Skeletal muscle cell (primary cell): ENCODE measurements at places on chromosomes 4 and X.
A peak's percentile ranks its signal among the peaks of the same experiment; 100 is the strongest.

- no peak for DNase-seq
Observed at GRCh38 chrX:30275498-30275897, 28.6 kb downstream of the MAGEB1 start.

- DNase-seq: no peak
Observed at GRCh38 chr4:152936446-152937335, 568 bp downstream of the FHDC1 start.

DNA sequence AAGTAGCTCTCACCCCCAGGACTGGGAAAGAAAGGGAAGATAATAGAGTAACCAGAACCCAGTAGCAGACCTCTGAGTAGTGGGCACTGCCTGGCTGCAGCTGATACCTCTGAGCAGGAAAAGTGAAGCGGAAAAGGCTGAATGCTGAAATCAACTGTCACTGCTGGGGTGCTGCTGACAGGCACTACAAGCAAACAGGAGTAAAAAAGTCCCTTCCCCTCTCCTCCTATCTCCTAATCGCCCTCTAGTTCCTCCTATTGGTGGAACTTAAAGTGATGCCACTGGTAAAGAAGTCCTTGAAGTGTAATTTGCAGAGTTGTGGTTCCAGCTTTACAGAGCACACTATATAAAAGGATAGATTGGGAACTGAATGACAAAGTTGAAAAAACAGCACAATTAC lies 32.8 kb upstream of the GLRB start:
- no peak for DNase-seq

- no peak for DNase-seq
Observed at GRCh38 chr4:65383589-65384305, 286.5 kb downstream of the EPHA5 start.

DNA sequence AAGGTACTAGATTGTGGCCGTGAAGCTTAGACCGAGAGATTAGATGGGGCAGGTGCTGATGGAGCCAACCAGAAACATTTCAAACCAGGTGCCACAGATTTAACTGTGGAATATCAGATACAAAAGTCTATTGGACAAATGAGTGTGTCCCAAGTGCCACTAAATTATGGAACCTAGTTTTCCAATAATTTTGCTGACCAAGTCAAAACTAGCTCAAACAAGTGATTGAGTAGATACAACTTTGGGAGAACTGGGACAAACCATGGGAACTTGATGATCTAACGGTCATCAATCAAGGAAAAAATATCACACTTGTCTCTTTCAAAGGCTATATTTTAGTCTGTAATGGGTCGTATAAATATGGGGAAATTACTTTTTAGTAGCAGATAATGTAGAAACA lies 562.9 kb downstream of the KCNIP4 start:
- DNase-seq: no peak

GRCh38 chr4:136012220-136012619 lies 1520.1 kb downstream of the PCDH18 start:
- peak; percentile 42 for DNase-seq

- no peak for DNase-seq
Observed at GRCh38 chr4:102569200-102569599, 68.0 kb downstream of the NFKB1 start.

DNA sequence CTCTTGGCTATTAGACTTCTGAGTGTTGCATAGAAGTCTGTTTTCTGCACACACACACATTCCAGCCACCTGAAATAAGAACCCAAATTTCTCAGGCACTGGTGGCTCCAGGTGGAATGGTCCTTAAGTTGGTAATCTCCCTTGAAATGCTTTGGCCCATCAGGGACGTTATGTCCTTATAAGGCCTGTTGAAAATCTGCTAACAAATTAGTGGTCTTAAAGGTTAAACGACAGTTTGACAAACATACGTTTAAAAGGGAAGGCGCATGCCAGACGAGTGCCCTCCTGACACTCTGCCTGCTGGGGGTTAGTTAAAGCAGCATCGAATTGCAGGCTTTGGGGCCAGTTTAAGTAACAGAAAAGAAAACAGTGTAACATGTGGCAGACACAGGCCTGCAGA lies 125.0 kb downstream of the TBX22 start:
- no peak for DNase-seq

DNA sequence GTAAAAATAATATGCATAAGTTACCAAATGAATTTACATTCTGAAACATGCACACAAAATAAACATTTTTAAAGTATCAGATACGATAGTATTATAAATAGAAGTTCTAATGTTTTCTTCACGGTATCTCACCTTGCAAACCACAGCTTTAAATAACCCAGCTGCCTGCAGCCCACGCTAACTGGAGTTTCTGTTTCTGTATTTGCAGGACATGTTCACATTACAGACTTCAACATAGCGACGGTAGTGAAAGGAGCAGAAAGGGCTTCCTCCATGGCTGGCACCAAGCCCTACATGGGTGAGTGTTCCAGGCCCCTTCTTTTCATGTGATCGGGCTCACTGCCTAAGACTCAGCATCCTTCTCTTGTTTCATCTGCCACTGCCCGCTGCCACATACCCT lies 291.7 kb downstream of the EVC2 start:
- no peak for DNase-seq

DNA sequence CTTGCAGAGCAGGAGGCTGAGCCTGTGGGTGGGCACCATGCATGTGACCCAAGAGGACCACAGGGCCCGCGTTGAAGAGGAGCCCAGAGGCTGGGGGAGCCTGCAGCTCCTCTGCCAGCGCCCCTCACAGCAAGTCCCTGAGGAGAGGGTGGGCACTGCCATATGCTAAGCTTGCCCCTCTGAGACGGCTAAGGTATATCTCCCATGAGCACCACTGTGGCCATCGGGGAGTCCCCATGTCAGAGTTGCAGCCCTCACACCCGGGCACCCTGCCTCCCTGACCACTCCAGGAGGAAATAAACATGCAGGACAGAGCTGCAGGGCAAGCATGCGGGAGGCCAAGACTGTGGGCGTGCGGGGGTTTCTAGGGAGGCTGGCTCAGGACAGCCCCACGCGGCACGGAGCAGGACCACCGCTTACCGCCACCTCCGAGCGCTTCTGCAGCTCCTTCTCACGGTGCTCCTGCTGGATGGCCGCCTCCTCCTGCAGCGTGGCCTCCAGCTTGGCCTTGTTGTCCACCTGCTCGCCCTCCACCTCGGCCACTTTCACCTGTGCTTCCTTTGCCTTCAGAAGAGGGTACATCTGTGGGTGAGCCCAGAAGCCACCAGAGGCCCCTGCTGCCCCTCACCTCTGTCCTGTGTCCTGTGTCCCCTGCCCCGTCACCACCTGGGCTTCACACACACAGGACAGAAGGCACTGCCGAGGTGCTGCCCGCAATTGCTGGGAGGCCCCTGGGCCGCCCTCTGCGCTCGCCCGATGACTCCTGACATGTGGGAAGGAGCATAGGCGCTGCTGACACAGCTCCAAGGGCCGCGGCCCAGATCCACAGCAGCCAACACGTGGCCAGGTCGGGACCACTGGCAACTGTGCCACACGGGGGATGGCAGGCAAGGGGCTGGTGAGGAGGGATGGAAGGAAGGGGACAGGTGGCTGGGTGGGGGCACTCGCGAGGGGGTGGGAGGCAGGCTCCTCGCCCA lies 29.8 kb downstream of the FGFR3 start:
- no peak for DNase-seq

- peak; percentile 59 for DNase-seq
Observed at GRCh38 chr4:173001571-173001970, 167.0 kb upstream of the GALNT7 start.

DNA sequence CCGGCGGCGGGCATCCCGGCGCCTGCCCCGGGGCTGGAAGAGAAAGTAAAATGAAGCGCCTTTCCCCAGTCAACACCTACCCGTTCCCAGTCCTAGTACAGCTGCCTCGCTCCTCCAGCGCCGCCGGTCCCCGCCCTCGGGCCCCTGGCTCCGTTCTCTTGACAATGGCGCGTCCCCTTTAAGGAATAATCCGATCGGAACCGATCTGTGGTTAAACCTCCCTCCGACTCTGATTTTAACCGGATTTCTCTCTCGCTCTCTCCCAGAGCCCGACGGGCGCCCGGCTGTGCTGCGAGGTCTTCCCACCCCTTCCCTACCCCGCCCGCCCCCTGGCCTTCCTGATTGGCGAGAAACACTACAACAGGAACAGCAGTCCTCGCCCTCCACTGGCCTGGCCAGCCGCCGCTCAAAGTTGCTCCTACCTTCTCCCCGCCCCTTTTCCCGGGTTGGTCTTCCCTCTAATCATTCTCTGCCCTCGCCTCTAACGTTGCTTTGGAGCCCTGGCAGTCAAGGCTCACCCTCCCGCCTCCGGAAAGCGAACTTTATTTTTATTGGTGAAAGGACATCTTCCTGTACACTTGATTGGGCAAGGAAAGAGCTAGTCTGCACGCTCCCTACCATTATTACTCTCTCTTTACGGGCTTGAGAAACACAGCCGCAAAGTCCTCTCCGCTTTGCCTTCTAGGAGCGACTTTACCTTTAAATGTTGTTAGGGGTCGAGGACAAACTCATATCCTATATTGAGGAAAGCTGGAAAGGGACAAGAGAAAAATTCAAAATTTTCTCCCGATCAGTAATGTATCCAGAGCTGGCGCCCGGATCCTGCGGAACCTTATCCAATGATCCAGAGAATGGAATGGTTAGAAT lies at the start of gene FRYL:
FRYL (minus strand) TSS at position 282 of the 867 bp plus-strand sequence. CDS start 145,869 bp downstream, outside the sequence.
- peak; percentile 98 for DNase-seq
